ENCODE measurements at places on chromosomes 11 and 22. TPM values are rescaled to one million over a fixed set of nuclear protein-coding genes. Genes with fewer than 3 reads are reported as not detected.

Gene MS4A4A
- polyA plus RNA-seq = 0.72 TPM

Gene OR10A4
- polyA plus RNA-seq = not detected

Gene HOATZ
- not detected for polyA plus RNA-seq

Gene CD3D
- 1.7 TPM for polyA plus RNA-seq

Gene CHST1
- polyA plus RNA-seq = not detected

Gene OR52N4
- polyA plus RNA-seq = 10.3 TPM

Gene ALDH3B1
- polyA plus RNA-seq = 0.81 TPM

Gene TIGD3
- polyA plus RNA-seq = 2.7 TPM

Gene FJX1
- 0.03 TPM for polyA plus RNA-seq

Gene C11orf16
- not detected for polyA plus RNA-seq

Gene YPEL1
- 17.0 TPM for polyA plus RNA-seq

Gene MARK2
- 47.2 TPM for polyA plus RNA-seq

Gene P2RY6
- polyA plus RNA-seq = 0.04 TPM

Gene PLA2G3
- not detected for polyA plus RNA-seq

Gene OR52I1
- polyA plus RNA-seq = not detected

Gene GAB2
- 5.8 TPM for polyA plus RNA-seq

Gene SLC43A3
- 8.0 TPM for polyA plus RNA-seq

Gene TNNI2
- 28.6 TPM for polyA plus RNA-seq

Gene POLR3H
- 10.3 TPM for polyA plus RNA-seq

Gene OR4A16
- not detected for polyA plus RNA-seq

Gene PRCP
- polyA plus RNA-seq = 29.5 TPM

Gene SCGB1D1
- not detected for polyA plus RNA-seq

Gene BEST1
- polyA plus RNA-seq = 0.42 TPM

Gene CCDC88B
- 230 TPM for polyA plus RNA-seq

Gene ALDH3B2
- polyA plus RNA-seq = 0.09 TPM

Gene P2RY2
- 0.13 TPM for polyA plus RNA-seq

Gene LRRC74B
- not detected for polyA plus RNA-seq

Gene APOC3
- polyA plus RNA-seq = not detected

Gene GALNT18
- not detected for polyA plus RNA-seq

Gene MAPK12
- polyA plus RNA-seq = 7.5 TPM

Gene CECR2
- 0.29 TPM for polyA plus RNA-seq

Gene TMPRSS5
- 0.86 TPM for polyA plus RNA-seq

Gene GGTLC3
- not detected for polyA plus RNA-seq

Gene HRAS
- polyA plus RNA-seq = 110 TPM

Gene CENPM
- polyA plus RNA-seq = 34.4 TPM

Gene SLC22A25
- polyA plus RNA-seq = not detected

Gene VSIG2
- polyA plus RNA-seq = not detected

Gene MAPK8IP1
- 9.1 TPM for polyA plus RNA-seq

Gene MS4A3
- polyA plus RNA-seq = not detected

Gene OR5AK2
- not detected for polyA plus RNA-seq

Data from B cell (primary cell).